ENCODE measurements at places on chromosomes 3 and 15. TPM values are rescaled to one million over a fixed set of nuclear protein-coding genes. Genes with fewer than 3 reads are reported as not detected.

DNA sequence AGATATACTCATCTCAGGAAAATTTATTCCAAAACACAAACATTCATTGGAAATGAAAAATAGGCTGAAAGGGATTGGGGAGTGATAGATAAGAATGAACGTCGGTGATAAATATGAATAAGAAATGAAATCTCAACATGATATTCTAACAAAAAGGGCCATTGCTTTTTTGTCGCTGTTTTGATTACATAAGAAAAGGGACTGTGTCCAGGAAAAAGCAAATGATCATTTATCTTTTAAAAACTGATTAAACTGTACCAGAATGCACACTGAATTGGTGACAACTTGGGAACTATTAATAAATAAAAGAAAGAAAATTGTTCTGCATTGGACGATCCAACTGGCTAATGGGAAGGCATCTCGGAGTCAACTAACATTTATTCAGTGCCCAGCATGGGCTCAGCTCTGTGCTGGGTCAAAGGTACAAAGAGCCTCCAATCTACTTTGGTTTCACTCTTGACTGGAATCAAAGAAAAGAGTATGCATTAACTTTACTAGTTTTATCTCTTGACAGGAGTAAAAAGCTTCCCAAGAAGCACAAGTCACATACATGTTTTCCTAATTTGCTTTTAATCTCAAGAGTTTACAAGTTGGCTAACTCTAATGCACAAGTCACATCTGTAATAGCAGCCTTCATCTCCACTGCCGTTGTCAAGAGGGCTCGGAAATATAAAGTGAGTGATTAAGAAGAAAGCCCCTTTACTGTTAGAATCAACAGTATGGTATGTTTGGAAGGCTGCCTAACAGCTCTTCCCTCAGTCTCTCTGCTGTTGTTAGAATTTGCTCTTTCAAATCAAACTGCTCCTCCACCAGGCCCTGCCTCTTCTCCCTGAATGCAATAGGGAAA is 280.0 kb downstream of the IGSF11 start:
- DNase-seq = peak; percentile 29

DNA sequence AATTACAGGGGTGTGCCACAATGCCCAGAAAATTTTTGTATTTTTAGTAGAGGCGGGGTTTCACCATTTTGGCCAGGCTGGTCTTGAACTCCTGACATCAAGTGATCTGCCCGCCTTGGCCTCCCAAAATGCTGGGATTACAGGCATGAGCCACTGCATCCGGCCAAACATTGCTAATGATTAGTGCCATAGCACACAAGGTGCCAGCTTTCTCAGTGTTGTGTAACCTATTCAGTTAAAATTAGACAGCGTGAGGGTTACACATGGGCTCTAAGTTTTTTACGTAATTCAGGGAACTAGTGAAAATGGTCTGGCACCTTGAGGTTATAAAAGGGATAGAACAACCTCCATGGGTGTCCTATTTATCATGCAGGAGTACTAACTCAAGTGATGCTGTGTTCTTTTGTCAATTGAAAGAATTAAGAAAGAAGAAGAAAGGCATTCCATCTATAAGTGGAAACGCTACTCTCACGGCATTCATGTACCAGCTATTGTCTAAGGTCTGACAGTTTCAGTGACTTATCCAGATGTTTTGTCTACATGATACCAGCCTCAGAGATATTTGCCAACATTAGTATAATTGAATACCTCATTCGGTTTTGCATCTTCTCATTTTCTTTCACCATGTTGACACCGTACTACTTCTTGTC is 84.7 kb downstream of the EOMES start:
- DNase-seq = no peak

DNA sequence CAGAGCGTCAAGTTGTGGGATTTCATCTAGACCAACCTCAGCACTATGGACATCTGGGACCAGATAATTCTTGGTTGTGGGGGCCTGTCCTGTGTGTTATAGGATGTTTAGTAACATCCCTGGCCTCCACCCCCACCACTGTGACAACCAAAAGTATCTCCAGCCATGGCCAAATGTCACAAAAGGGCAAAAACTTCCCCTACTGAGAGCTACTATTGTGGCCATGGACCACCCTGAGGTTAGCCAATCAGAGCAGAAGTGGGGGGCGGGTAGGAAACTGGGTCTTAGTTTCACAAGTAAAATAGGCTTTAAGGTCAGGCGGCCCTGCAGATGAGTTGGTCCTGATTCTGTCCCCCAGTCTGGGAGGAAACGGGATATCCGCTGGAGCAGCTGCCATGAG is 25.4 kb downstream of the KIF7 start:
- DNase-seq = no peak

DNA sequence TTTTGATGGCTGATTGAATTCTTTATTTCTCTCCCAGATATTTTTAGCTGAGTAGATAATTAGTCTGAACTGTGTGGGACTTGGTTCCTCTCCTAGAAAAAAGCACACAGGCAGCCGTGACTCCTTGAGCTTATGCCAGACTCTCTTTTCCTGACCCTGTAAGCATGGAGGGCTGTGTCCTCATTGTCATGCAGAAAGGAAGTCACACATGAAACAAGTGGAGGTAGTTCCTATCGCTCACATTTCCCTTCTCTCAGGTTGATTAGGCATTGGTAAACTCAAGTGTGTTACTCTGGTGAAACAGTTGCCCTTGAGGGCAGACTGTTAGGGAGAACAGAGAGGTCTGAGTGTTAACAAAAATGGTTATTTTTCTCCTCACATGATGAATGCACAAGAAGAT is 6.3 kb upstream of the RTP4 start:
- no peak for DNase-seq

DNA sequence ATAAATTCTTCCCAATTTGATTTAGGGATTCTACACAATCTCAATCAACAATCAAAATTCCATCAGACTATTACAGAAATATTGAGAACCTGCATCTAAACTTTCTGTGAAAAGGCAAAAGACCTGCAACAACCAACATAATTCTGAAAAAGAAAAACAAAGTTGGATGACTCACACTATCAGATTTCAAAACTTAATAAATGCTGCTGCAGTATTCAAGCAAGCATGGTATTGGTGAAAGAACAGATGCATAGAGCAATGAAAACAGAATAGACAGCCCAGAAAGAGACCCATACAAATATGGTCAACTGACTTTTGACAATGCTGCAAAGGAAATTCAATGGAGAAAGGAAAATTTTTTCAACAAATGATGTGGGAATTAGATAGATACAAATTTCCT is 477.1 kb upstream of the NR2F2 start:
- DNase-seq = no peak

GRCh38 chr3:62592408-62592807 is 219.1 kb upstream of the FEZF2 start:
- no peak for DNase-seq

DNA sequence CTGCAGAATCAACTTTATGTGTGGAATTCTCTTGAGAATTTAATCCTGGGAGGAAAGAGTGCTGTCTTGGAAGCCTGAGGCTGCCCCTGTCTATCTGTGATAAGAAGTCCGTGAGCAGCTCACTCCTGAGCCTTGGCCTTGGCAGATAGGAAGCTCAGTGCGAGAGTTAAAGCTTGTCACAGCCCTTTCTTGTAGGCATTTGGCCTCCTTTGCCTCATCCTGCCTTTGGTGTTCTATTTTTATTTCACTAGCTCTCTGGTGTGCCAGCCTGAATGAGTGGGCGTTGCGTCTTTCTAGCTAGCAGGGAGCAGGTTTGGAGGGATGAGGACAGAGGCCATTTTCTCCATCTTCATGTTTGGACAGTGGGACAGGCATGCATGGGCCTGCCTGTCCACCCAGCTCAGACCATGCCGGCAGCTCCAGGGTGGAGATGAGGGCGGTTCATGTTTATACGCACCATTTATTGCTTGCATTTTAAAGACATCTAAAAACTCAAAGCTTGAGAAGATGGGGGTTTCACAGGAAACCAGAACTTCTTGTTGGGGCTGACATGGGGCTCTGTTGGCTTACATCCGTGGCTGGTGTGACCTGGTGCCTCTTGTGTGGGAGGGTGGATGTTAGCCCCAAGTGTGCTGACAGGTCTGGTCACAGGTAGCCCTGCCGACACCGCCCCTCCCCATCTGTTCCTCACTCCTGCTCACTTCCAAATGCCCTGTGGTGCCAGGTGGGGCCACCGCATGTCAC is 29.8 kb downstream of the IRAK2 start:
- DNase-seq = no peak

- DNase-seq = no peak
Observed at GRCh38 chr3:168539909-168540308, 444.2 kb upstream of the GOLIM4 start.

GRCh38 chr15:58543664-58544335 is 112.0 kb downstream of the LIPC start:
- DNase-seq = no peak

DNA sequence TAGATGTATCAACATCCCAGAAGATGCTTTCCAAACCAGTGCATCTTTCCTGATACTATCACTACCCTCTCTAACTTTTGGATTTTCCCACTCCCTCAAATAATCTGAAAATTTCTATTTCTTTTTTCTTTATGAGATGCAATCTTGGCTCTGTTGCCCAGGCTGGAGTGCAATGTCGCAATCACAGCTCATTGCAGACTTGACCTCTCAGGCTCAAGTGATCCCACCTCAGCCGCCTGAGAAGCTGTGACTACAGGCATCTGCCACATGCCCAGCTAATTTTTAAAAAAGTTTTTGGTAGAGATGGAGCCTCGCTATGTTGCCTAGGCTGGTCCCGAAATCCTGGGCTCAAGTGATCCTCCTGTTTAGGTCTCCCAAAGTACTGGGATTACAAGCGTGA is 239.7 kb downstream of the SUCLG2 start:
- no peak for DNase-seq

DNA sequence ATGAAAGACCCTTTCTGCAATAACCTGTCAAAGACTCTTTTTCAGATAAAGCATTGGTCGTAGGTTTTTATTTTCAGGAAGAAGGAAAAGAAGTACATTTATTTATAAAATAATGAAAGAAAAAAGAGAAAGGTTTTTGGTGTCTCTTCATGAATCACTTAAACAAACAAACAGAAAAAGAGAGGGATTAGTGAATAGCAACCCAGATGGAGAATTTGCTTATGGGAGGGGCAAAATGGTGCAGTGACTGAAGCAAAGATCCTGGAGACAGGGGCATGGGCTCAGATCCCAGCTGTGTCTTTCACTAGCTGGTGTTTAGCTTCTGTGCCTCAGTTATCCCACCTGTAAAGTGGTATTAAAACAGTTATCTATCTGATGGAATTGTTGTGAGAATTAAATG is 78.6 kb upstream of the PFN2 start:
- DNase-seq = no peak

GRCh38 chr3:148254402-148254801 is 443.3 kb upstream of the AGTR1 start:
- no peak for DNase-seq

DNA sequence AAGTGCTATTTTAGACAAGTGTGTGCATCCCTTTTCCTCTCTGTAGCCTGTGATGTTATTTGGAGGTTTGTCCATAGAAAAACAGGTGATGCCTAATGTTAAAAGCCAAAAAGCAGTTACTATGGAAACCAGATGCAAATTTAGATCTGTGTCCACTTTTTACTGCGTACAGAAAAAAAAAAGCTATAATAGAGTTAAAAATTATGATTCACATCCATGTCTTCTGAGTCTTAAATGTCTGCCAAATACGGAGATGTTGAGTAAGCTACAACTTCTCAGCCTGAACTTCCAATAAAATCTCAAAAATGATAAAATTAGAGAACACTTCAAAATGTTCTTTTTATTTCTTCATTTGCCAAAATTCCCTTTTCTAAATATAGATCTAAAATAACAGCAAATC is 74.2 kb upstream of the GAP43 start:
- no peak for DNase-seq

GRCh38 chr3:195558602-195559001 is 15.5 kb upstream of the PPP1R2 start:
- DNase-seq = peak; percentile 30

DNA sequence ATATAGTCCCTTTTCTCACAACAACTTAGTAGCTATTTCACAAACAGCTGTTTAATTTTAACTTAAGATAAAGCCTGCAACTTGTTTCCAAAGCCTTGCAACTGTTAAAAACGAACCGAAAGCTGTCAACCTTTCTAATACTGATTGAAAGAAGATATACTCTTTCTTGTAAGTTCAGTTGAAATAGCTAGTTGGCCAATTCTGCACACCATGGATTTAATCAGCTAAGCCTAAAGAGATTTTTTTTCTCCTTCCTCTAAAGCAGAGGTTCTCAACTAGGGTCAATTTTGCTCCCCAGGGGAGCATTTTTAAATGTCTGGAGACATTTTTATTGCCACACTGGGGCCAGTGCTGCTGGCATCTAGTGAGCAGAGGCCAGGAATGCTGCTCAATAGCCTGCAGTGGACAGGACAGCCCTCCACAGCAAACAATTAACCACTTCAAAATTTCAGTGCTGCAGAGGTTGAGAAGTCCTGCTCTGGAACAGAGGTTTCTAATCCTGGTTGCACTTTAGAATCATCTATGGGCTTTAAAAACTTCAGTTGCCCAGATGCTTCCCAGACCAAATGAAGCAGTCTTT is 26.2 kb downstream of the MINDY4B start:
- no peak for DNase-seq

GRCh38 chr15:90902840-90903732 is at the start of gene MAN2A2:
MAN2A2 (plus strand) TSS chr15:90903302; CDS start chr15:90904208, 906 bp downstream.
- peak; percentile 63 for DNase-seq

- no peak for DNase-seq
Observed at GRCh38 chr15:71111181-71111565, 4.1 kb upstream of the THSD4 start.

- peak; percentile 11 for DNase-seq
Observed at GRCh38 chr15:77186594-77187011, 115.7 kb upstream of the TSPAN3 start.

Gene CCR5
- total RNA-seq = not detected

Gene KPNA4
- 31.2 TPM for total RNA-seq

Gene OR5K2
- not detected for total RNA-seq

Gene STRC
- not detected for total RNA-seq
